ENCODE measurements at places on chromosomes 5 and 9.

GRCh38 chr9:128054087-128054486 lies 13.0 kb downstream of the NAIF1 start:
- no peak for DNase-seq
- H3K4me1 ChIP-seq, result peaks cover 5% of the 10 kb centered on the region
- H3K27ac ChIP-seq, result no peak overlapping the region
- H3K4me3 ChIP-seq, result no peak overlapping the region
- no peaks in the 10 kb centered on the region for H3K36me3 ChIP-seq

DNA sequence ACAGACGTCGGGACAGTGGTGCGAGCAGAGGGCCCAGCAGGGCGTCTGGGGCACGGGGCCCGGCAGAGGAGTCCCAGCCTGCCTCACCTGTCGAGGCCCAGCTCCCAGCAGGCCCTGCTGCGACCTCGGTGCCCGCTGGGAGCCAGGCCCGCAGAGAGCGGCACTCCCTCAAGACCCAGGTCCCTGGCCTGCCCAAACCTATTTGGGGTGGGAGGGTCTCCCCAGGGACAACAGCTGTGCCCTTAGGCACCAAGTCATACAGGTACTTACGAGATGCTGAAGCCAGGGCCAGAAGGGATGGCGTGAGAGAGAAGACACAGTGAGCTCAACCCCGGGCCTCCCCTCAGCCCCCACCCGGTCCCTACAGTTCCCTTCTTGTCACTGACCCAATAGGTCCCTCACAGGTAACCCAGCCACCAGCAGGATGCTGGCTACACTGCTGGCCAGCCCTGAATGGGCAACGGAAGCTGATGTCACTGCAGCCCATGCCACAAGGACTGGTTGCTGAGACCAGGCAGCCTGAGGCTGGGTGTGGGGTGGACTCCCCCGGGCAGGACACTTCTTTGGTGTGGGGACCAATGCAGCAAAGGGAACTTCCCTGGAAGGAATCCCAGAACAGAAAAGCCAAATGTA lies 3.7 kb downstream of the NSMF start:
- peaks cover 41% of the 10 kb centered on the region for H3K4me1 ChIP-seq
- peak overlapping the region; percentile 39 for H3K4me3 ChIP-seq
- peak overlapping the region; percentile 95 for H3K27ac ChIP-seq
- DNase-seq, result peak; percentile 62

- no peak for DNase-seq
- H3K27ac ChIP-seq, result no peak overlapping the region
Measured at GRCh38 chr9:87675906-87676515, 49.9 kb upstream of the CTSL start.

DNA sequence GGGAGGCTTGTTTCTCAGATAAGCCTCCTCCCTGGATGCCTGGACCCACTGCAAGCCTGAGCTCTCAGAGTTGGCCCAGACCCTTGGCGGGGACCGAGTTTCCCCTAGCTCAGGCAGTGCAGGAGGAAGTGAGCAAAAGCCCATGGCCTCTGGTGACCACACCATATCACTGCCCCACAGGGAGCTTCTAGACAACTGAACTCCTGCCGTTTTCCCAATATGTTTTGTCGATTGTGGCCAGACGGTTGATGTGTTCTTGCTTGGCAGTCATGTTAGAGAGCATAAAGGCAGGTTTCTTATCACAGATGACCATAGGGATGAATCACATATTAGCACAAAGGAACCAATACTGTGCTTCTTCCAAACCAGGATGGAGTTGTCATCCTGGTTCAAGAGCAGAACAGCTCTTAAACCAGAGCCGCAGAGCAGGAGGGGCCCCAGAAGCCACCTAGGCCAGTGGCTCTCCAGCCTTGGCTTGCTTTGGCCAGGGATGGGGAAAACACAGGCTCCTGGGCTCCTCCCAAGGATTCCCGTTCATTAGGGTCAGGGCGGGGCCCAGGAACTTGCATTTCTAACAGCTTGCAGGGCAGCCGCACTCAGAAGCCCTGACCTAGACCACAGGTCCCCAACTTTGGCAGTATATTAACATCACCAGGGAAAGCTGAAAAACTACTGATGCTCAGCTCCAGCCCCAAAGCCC lies 113.1 kb upstream of the TBC1D2 start:
- H3K27ac ChIP-seq, result no peak overlapping the region
- H3K27me3 ChIP-seq, result no peaks in the 10 kb centered on the region
- no peaks in the 10 kb centered on the region for H3K36me3 ChIP-seq
- H3K4me3 ChIP-seq, result no peak overlapping the region

DNA sequence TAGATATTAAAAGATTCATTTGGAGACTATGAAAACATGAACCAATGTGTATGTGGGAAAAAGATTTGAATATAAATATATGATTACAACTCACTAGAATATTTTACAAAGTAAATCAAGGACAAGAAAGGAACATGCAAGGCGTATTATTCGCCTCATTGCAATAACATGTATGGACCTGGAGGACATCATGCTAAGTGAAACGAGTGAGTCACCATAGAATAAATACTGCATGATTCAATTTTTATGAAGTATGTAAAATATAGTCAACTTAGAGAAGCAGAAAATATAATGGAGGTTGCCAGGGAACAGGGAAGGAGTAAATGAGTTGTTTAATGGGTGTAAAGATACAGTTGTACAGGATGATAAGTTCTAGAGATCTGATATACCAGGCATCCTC lies 4.9 kb downstream of the TXNDC8 start:
- no peak overlapping the region for H3K27ac ChIP-seq
- H3K4me3 ChIP-seq, result no peak overlapping the region
- DNase-seq, result no peak
- H3K36me3 ChIP-seq, result no peaks in the 10 kb centered on the region
- no peaks in the 10 kb centered on the region for H3K27me3 ChIP-seq
- H3K4me1 ChIP-seq, result no peaks in the 10 kb centered on the region

DNA sequence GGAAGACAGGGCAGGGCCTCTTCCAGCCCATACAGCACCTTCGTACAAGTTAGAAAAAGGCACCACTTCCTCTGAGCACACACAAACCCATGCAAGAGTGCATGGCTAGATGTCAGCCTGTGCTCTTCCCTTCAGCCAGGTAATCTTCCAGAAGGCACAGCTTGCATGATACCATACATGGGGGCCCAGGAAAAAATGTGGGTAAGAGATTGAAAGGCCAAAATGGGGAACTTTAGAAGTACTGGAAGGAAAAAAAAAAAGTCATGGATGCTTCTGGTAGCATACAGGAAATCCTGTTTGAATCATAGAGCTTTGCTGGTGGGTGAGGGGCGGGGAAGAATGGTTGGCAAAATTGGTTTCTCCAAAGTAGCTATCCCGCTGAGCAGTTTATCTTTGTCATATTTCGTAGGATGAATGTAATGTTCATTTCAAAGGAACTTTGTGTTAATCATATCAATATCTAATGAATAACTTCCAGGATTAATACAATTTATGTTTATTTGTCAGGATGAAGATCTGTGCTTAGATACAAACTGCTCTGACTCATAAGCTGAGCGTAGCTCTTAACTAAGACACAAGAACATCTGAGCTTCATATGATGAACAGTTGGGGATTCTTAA lies 78.2 kb upstream of the MAP3K1 start:
- no peaks in the 10 kb centered on the region for H3K36me3 ChIP-seq
- no peak for DNase-seq

All from ascending aorta (tissue), 2 donors.